ENCODE measurements at places on chromosomes 2 and 18.

DNA sequence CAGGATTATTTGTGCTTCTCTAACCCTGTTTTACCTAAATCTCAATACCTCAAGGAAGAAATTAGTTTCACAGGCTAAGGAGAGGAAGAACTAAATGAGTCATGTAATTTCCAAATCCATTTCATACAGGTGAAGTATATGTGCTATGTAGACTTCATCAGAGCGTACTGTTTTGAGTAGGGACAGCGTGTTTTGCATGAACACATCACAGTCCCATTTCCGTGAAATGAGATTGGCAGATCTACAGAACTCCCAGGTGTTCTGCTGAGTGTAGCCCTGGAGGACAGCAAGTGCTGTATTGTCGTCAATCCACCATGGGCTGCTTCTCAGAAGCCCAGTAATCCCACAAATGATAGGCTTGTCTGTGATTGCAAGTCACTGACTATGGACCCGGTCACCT, 97.7 kb downstream of the XRCC5 start:
- no peak for DNase-seq

DNA sequence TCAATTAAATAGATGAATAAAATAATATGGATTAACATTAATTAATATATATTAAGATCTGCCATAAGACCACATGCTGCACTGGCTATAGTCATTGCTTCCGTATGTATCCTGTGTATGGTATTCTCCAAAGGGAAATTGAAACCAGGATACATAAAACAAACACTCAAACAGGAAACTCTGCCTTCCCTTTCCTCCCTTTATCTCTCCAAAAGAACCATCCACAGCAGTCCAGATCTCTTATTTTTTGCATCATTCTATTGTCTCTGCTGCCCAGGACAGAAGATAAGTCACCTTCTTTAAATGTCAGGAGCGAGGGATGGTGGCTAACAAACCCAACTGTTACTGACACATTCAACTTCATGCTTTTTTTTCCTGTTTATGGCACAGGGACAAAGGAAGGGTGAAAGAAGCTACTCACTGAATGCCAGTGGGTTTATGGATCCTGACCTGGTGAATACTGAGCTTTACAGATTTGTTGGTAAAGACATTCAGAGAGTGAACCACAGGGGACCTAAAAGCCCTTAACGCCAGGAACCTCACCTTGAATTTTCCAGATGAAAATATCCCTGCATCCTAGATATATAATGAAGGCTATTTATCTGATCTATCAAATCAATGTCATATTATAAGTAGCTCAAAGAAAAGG, 67.5 kb downstream of the CSRNP3 start:
- no peak for DNase-seq

- DNase-seq = no peak
Measured at GRCh38 chr2:158650646-158651357, 144.3 kb upstream of the DAPL1 start.

DNA sequence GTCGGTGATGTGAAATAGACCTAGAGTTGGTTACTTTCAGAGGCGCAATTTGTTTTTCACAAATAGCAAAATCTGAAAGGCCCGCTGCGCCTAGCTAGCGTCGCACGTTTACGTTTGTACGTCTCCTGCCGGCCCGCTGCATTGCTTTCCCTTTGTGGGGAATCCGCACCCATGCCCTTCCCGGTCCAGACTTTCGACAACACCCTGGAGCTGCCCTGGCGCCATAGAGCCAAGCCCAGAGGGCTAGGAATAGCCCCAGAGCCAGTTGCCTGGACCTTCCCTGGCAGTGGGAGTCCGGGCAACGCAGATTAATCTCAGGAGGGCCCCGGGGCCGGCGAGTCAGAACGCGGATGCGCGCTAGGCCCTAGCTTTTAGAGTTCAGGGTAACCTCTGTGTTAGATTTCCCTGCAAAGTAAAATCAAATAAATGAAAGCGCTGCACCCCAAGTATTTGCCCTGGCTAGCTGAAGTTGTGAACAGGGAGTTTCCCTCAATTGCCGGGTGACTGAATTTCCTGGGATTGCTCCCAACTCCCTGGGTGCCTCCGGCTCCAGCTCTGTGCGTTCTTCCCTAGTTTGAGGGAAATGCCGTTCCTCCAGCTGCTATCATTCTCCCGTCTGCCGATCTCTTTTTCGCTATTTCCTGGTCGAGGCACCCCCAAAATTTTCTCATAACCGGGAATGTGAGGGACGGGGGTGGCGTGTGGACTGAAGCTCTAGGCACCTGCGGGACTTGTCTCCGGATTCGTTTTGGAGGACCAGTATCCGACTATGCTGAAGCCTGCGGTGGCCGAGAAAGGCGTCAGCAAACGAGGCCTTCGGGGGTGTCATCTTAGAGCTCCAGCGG, 1.2 kb upstream of the EN1 start:
- no peak for DNase-seq

- DNase-seq = no peak
Measured at GRCh38 chr2:227828477-227828912, 14.9 kb downstream of the CCL20 start.

DNA sequence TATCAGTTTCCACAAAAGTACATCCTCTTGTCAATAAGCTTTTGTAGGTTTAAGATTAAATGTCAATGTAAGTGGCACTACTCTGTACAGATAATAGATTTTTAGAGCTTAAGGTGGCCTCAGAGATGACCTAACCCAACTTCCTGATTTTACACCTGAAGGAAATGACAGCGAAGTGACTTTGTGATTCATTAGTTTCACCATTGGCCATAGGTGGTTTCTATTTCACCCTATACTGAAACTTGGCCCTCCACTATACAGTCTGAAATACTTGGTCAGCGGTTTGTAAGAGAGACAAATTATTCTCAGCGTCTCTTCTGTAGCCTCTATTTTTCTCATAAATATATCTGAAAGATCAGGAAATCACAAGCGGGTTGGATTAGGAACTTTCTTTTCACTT, 330.4 kb upstream of the FAM98A start:
- DNase-seq = no peak

GRCh38 chr2:29063056-29063455, 11.3 kb downstream of the PCARE start:
- DNase-seq = no peak

- no peak for DNase-seq
Measured at GRCh38 chr2:199770716-199771115, 80.3 kb downstream of the FTCDNL1 start.

GRCh38 chr2:31217465-31218200, at the start of gene CAPN14:
CAPN14 (minus strand) TSS chr2:31217515; CDS start chr2:31205447, 12,068 bp downstream.
- DNase-seq = no peak

- DNase-seq = no peak
Measured at GRCh38 chr2:69307579-69308064, 79.4 kb downstream of the GFPT1 start.

DNA sequence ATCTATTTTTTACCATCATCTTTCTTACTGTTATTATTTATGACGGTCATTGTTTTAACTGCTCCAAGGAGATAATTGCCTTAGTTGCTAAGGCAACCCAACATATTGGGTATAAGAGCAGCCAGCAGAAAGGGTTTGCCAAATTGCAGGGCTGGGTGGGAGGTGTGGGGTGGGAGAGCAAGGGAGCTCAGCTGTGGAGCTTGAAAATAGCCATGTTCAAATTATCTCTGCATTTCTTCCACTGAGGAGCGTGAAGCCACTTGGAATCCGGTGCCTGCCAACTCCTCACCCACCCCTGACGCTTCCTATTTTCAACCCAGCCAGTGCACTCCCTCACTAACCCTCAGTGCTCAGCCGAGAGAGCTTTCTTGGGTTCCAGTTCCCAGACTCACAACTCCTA, 60.8 kb downstream of the SETBP1 start:
- DNase-seq = no peak

- no peak for DNase-seq
Measured at GRCh38 chr2:149152469-149152953, 114.0 kb downstream of the LYPD6B start.

- DNase-seq = peak; percentile 96
Measured at GRCh38 chr2:102258386-102259074, 52.8 kb upstream of the IL1RL1 start.

GRCh38 chr18:44079606-44080005, 601.1 kb upstream of the SETBP1 start:
- DNase-seq = peak; percentile 85

DNA sequence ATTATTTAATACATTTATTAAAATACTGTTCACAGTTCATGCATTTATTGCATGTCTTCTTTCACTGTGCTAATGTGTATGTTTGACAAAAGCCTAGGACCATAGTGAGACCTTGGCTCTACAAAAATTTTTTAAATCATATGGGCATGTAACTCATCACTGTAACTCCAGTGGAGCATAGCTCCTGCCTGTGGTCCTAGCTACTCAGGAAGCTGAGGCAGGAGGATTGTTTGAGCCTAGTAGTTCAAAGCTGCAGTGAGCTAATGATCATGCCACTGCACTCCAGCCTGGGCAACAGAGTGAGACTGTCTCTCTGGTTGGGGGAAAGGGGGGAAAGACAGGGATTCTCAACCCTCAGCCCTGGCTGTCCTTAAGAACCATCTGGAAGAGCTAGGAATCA, 137.8 kb downstream of the PRKCE start:
- DNase-seq = no peak

- DNase-seq = no peak
Measured at GRCh38 chr2:222483513-222484039, 59.2 kb downstream of the SGPP2 start.

- DNase-seq = peak; percentile 74
Measured at GRCh38 chr2:168030862-168031624, 216.4 kb downstream of the STK39 start.

GRCh38 chr2:148614322-148615049, 30.1 kb upstream of the EPC2 start:
- DNase-seq = peak; percentile 41

- DNase-seq = no peak
Measured at GRCh38 chr2:216733046-216733445, 37.7 kb upstream of the IGFBP5 start.

- DNase-seq = peak; percentile 20
Measured at GRCh38 chr2:168962636-168963035, 61.5 kb downstream of the G6PC2 start.

- DNase-seq = no peak
Measured at GRCh38 chr2:85875350-85876050, 13.3 kb downstream of the ST3GAL5 start.

- DNase-seq = peak; percentile 81
Measured at GRCh38 chr2:181677912-181678586, 2.3 kb downstream of the NEUROD1 start.
